ENCODE measurements at places on chromosomes 16 and 17.

- DNase-seq = no peak
These were observed 14.4 kb downstream of the B9D1 start for GRCh38 chr17:19348081-19348650.

GRCh38 chr16:70659546-70659945, 13.2 kb downstream of the IL34 start:
- no peak for DNase-seq

DNA sequence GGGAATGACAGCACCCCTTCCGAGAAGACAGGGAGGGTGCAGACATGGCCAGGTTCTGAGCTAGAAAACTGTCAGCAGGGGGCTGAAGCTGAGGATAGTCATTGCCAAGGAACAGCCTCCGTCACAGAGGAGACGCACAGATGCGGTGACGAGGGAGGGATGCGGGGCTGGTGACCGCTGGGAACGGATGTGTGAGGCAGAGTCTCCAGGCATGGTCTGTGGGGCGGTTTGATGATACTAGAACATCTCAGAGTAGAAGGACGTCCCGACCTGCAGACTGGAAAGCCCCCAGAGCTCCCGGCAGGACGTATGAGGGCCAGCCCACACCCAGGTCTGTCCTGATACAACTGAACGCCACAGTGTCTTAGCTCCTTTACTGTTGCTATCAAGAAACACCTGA, 1.8 kb upstream of the CSNK1D start:
- no peak for DNase-seq

GRCh38 chr16:61862221-61863155, 173.8 kb downstream of the CDH8 start:
- no peak for DNase-seq

DNA sequence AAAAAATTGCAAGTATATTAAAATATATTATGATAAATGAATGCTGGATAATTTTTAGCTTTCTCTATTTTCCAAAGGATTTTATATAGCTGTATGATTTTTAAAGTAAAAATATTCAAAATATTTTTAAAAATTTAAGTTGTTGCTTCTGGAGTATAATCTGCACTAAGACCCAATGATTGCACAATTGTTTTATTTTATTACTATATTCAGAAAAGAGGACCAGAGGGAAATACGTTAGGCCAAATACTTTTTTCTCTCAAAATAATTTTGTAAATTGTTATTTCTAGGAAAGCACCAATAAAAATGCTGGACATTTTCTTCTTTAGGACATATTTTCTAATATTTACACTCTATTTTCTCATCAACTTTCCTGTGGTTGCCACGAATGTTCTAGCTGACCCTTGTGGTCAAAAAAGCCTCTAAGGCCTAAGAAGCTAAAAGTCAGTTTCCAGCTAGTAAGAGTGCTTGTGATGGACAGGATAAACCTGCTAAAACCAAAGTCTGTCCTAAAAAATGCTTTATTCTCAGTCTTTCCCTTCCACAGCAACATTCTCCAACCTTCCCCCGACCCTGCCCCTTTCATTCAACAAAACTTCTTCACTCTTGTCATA, 31.2 kb downstream of the MMD start:
- DNase-seq = no peak

DNA sequence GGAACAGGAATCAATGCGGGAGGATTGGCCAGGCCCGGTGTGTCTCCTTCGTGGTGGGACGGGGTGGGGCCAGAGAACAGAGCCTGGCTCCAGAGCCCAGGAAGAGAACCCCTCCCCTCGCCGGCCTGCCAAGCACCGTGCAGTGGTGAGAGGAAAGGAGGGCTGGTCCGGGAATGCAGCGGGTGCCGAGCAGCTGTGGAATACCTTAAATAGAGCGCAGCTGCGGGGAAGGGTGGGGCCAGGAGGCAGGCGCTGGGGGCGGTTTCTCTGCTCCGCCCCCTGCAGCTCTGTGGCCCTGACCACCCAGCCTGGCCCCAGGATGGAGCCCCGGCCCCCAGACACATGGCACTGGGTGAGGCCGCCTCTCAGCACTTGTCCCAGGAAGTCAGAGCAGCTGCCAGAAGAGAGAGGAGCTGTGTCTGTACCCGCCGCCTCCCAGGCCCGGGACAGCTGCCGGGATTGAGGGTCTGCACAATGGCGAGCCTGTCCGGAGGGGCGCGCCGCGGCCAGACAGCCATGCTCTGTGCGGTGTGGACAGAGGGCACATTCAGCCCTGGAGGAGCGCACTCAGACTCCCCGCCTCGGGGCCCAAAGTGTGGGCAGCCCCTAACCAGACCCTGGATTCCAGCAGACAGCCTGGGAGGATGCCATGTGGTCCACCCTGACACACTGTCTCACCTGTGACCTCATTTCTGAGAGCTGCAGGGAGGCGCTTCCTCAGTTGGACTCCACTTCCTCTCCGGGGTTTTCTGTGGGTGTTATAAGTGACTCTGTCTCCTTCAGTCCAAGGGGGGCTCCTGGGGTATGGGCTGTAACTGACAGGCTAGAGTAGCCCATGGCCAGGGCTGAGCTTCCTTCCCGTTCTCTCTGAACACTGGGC, 268.8 kb downstream of the SEC14L1 start:
- DNase-seq = no peak

DNA sequence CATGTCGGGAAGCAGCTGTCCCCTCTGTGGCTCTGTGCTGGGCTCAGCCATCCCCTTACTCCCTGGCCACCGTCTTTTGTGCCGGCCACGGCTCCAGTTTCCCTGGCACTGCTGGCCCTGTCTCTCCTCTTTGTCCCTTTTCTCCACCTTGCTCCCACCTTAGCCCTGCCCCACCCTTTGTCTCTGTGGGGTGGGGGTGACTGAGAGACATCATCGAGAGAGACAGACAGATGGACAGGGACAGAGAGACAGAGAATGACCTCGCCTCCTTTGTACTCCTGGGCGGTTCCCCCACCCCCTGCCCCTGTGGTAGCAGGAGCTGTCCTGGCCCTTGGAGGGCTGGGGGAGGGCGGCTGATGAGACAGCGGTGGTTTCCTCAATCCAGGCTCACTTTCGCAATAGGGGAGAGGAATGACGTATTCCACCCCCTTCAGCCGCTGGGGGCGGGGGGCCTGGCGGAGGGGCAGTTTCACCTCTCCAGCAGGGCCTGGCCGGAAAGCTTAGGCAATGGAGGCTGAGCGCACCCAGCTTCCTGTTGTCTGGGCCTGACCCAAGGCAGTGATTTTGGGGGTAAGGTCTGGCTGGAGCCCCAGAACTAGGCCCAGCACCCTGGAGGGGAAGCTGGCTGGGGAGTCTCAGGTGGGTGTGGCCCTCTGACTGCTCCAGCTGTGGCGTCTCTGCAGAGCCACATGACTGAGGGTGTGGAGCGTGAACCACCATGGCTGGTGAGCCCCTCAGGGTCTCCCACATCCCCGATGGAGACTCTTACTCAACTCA, 7.3 kb downstream of the FMNL1 start:
- DNase-seq = peak; percentile 82

GRCh38 chr16:57260294-57260929, 15.4 kb downstream of the ARL2BP start:
- DNase-seq = no peak

Data from activated T-cell treated with anti-CD3 and anti-CD28 coated beads for 24 hours (primary cell).